ENCODE measurements at places on chromosomes 11 and 22.

GRCh38 chr11:84590106-84590505, 1037.0 kb downstream of the DLG2 start:
- no peak for DNase-seq

DNA sequence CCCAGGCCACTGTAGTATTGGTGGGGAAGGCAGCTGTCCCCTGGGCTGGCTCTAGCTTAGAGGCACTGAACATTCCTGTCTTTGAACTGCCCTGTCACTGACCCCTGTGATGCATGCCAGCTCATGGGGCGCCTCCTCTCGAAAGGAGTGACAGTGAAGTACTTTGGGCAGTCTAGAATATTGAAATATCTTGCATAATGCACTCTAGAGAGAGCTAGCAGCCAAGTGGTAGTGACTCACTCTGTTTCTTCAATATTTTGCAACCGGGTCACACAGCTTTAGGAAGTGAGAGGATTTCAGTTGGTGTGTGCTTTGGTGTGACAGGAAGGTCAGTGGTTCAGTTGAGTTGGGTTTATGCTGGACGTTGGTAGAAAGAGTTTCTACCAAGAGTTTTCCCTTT, 35.5 kb upstream of the ST14 start:
- peak; percentile 95 for DNase-seq

GRCh38 chr11:2262301-2263070, 7.9 kb downstream of the ASCL2 start:
- DNase-seq: no peak

DNA sequence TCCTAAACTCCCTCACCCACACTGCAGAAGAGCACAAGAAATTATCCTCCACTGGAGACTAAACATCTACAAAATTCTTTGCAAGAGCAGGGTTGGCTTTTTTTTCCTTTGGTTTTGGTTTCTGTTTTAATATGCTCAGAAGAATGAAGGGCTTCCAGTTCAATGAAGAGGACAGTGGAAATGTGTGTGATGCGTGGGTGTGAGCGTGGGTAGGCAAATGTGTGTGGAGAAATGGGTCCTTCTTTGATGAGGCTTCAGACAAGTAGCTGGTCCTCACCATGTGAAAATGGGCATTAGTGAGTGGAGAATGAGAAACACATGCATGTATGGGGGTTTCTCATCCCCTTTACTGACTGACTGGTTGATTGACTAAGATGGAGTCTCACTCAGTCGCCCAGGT, 263.3 kb upstream of the SYN3 start:
- no peak for DNase-seq

DNA sequence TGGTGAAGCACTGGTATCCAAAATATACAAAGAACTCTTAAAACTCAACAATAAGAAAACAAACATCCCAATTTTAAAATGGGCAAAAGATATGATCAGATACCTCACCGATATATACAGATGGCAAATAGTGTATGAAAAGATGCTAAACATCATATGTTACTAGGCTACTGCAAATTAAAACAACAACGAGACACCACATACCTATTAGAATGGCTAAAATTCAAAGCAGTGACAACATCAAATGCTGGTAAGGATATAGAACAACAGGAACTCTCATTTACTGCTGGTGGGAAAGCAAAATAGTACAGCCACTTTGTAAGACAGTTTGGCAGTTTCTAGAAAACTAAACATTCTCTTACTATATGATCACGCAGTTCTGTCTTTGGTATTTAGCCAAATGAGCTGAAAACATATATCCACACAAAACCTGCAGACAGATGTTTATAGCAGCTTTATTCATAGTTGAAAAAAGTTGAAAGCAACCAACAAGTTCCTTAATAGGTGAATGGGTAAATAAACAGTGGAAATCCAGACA, 38.5 kb downstream of the SIK3 start:
- DNase-seq: no peak

- DNase-seq: peak; percentile 83
Measured at GRCh38 chr11:59144579-59145345, 2.1 kb downstream of the FAM111A start.

GRCh38 chr11:35272391-35272902, 133.5 kb downstream of the CD44 start:
- DNase-seq: no peak

DNA sequence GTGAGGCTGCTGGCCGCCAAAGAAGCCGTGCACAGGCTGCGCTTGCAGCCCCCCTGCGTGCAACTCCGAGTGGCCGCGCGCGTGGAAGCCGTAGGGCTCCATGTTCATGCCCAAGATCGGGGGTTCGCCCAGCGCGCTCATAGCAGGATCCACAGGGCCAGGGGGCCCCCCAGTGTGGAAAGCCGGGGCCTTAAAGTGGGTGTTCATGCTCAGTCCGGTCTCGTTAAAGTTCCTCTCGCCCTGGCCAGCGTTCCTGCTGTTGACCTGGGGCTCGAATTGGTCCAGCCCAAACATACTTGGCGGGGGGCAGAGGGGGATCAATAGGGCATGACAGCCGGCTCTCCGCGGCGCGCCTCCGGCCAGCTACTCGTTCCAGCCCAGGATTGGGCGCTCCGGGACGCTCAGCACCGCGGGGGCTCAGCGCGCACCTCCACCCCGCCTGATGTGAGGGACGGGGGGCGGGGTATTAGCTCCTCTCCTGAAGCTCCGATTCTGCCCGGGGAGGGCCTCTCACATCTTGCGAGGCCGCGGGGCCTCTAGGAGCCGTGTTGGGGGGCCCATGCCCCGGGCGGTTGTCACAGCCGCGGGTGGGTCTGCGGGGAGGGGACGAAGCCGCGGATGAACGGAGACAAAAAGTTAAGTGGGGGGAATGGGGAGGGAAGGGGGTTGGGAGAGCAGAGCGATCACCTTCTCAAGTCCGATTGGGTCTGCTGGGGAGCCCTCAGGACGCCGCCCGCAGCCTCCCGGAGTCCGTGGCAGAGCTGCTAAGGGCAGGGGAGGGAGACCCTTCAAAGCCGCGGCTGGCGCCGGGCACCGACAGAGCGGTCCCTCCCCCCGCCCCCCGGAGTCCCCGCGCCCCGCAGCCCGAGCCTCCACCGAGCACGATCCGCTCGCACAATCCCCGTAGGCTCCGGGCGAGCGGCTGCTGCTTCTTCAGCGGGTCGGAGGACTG, 1.0 kb downstream of the MN1 start:
- peak; percentile 33 for DNase-seq

- DNase-seq: no peak
Measured at GRCh38 chr11:91394073-91394726, 830.4 kb upstream of the FAT3 start.

- DNase-seq: no peak
Measured at GRCh38 chr11:71998649-71999310, at the start of gene IL18BP. TSS of gene IL18BP (plus strand) at chr11:71998909. CDS start at chr11:71999985, 1,076 bp downstream.

- peak; percentile 67 for DNase-seq
Measured at GRCh38 chr11:29914203-29914930, 102.5 kb downstream of the KCNA4 start.

DNA sequence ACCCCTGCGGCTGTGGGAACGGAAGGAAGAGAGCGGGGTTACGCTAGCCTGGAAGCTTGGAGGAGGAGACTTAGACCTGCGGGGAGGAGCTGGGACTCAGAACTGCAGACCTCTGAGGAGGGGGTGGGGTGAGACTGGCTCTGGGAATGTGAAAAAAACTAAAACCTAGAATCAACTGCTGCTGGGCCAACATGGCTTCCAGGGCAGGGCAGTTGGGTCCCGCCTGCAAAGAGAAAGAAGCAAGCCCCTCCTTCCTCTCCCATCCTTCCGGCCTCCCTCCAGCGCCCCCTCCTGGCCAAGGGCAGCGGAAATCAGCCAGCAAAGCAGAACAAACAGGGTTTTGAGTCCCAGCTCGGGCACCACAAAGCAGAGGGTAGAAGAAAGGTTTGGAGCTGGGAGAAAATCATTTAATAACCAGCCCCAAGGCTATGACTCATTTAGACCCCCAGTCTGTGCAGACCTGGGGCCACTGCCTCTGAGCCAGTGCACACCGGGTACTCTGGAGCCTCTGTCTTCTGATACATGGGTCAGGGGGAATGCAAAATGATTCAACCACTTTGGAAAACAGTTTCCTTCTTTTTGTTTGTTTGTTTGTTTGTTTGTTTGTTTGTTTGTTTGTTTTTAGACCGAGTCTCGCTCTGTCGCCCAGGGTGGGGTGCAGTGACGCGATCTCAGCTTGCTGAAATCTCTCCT, 7.3 kb upstream of the NCF4 start:
- DNase-seq: peak; percentile 57
